ENCODE measurements at places on chromosomes 4 and X.

GRCh38 chr4:172124656-172125308 lies 311.6 kb downstream of the GALNTL6 start:
- DNase-seq = no peak

DNA sequence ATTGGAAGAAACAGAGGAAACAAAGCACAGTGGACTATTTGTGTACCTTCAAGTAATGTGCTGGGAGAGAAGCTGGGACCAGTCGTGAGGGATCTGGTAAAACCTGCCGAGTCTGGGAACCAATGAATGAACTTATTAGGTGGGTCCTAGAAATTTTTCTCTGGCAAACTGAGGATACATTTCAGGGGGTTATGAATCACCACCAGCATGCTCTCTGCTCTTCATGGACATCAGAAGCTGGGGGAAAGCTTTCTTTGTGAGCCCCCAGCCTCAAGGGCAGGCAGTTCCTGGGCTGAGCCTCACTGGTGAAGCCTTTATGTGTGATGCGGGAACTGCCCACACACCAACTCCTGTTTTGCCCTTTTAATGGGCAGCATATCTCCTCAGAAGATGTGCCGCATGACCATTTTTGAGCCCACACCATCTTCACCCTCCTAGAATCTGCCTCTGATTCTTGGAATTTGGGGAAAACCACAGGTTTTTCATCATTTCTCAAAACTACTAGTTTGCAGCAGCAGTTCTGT lies 95.4 kb upstream of the ENPP6 start:
- no peak for DNase-seq

- no peak for DNase-seq
Measured at GRCh38 chrX:12370497-12370986, 232.3 kb downstream of the FRMPD4 start.

DNA sequence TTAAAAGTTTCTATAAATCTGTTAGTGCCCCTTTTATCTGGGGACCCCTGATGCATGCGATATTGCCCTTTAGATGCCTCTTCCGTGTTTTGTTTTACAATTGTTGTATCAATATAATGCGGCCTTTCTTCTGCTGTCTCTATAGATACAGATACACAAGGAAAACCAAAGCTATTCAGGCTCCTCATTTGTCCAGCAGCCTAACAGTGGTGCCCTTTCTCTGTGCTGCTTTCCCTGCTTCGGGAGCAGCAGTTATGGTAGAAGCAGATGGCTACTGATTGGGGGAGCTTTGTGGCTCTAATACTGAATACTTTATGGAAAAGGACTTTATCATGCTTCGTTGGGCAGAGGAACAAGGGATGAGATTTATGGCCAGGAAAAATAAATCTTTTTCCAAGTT lies 10.6 kb upstream of the PRDM8 start:
- no peak for DNase-seq

DNA sequence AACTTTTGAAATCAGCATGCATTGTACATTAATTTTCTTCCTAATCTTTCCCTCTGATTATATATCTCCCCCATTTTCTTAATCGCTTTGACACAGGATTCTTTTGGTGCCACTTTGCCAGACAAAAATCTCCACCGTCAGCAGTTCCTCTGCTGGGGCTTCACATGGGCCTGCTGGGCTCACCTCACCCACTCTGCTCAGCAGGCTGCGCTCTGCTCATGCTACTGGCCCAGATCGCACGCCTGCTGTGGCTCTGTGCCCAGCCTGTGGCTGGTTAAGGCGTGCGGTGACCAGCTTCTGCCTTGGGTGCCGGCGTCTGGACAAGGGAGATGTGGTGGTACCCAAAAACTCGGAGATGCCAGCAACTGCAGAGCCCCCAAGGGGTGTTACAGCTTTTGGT lies 31.1 kb downstream of the UCHL1 start:
- no peak for DNase-seq

DNA sequence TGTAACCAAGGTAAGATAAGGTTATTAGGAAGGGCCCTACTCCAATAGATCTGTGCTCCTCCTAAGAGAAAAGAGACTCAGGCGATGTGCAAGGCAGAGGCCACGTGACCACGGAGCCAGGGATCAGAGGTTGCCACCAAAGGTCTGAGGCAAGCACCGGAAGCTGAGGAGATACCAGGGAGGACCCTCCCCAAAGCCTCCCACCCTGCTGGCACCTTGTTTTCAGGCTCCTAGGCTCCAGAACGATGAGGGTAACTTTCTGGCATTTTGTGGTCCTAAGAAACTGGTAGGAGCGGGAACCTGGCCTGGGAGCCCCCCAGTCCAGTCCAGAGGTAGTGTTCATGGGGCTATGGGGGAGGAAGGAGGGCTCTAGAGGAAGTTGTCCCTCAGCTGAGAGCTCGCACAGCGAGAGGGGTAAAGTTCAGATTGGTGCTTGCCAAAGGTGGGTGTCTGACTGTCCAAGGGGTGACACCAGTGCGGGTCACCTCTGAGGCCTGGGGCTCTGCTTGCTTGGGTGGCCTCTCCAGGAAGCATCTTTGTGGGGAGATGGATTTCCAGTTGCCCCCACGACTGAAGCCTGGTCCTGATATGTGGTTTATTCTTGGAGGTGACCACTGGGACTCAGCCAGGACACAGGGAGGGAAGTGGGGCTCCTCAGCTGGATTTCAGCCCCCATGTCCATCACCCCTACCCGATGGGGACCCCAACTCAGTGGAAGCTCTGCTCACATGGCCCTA lies 7.5 kb upstream of the LETM1 start:
- no peak for DNase-seq

DNA sequence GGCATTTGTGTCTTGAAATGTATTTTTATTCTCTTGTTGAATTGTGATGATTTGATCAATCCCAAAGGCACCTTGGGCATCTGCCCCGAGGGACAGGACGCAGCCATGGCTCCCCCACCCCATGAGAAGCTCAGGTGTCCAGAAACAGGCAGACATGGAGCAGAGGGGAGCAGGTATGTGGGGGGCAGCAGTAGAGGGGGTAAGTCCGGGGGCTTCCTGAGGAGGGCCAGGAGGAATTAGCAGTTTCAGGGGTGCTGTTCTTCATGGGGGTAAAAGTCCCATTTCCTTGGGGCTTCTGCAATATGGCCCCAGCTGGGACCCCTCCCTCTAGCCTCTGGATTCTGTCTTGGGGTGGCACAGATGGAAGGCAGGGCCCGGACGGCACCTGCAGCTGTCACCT lies 67.0 kb upstream of the HMX1 start:
- DNase-seq = no peak

GRCh38 chr4:2842687-2843262 lies 869 bp upstream of the ADD1 start:
- peak; percentile 43 for DNase-seq

Data from kidney tubule cell (primary cell).